Osteocyte (in vitro differentiated cells): ENCODE measurements at places on chromosomes 16 and 17.

DNA sequence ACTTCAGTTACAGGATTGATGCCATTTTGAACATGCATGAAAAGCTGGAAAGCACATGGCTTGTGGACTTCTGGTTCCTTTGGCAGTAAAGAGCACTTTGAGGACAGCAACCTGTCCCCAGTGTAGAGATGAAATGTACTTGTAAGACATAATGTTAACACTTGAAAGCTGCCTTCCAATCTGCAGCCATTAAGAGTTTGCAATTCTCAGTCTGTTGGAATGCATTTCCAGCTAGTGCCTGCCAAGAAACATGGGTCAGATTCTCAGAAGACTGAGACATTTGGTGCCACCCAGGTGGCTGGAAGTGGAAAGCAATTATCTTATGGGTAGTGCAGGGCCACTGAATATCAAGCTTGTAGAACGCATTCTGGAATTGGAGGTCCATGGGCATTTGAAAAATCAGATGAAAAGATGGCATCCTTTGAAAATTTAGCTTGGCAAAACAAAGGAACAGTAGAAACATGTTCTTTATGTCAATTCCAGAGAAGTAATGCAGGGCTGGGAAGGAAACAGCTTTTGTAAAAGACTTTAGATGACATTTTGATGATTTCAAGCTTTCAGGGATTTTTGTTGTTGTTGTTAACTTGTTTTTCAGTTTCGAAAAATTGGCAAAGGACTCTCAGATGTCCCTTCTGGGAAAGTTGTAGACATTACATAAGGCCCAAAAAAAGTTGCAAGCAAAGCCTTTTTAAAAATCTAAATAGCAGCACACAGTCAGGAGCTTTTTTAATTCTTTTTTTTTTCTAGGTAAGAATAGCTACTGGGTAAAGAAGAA lies 147.0 kb downstream of the ABCA8 start:
- no peak for DNase-seq

DNA sequence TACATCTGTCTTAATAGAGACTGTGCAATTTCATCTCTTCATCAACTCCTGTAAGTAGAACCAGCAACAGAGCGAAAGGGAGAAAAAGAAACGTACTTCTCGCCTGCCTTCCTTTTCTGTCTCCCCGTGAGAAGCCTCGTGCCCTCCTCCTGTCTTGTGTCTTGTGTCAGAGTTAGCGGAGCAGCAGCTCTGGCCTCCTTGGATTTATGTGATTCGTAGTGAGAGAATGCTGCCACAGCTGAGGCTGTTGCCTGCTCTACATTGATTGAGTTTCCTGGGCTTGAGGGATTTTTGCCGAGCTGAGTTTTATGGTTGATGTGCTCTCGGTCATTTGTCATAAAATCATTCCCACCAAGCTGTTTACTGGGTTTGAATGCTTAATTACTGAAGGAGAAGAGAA lies 579.1 kb upstream of the RBFOX1 start:
- no peak for DNase-seq

DNA sequence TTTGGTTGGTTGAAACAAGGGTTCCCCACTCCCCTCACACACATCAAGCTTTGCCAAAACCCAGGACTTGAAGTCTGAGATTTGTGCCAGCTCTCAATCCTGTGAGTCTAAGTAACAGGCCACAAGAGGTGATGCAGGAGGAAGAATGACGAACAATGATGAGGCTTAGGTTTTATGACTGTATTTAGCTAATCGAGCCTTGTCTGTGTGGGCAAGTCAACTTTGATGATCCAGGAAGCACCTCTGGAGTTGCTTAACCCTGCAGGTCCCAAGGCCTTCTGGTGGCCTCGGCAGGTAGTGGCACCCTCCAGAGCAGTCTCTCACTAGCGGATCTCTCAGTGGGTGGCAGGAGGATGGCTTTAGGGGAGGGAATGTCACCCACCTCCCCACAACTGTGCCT lies 28.7 kb downstream of the CDK5RAP3 start:
- DNase-seq: no peak

DNA sequence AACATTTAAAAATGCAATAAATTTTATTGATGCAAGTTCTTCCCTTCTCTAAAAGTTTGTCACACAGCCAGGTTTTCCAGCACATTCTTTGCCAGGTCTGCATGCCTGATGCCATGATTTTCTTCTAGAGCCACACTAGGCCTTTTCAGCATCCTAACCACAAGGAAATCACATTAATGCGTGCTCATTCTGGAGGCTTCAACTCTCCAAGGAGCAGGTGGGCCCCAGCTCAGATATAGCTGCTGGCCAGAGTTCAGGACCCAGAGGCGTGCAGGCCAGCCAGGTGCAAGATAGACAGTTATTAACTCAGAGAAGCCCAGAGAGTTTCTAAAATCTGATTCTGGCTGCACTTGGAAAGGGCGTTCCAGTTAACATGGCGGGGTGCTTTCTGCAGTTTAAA lies 124.5 kb upstream of the MAF start:
- no peak for DNase-seq

DNA sequence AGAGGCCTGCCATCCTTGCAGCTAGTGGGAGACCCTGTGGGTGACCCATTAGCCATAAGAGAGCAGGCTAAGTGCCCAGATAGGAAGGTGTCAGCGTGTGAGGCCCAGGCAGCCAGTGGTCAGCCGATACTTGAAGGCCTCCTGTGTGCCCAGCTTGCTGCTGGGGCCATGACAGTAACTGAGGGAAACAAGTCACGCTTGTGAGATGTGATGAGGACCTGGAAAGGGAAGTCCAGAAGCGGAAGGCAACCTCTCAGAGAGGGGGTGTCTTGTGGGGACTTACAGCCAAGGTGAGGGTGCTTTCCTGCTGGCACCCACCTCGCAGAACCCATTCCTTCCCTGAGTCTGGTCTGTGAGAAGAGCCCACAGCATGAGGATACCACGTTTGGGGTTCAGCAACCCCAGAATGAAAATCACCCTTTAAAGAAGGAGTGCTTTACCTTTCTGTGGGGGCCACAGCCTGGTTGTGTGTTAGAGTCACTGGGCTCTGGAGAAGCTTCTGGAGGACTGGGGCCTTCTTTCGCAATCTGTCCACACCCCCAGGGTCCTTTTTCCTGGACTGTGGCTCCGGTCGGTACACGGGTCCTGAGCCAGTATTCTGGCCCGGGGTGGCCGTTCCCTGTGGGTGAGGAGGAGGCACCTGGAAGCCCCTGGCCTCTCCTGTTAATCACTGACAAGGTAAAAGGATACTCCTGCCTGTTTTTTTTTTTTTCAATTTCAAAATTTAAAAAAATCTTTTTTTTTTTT lies 53.9 kb downstream of the PLCG2 start:
- no peak for DNase-seq

- no peak for DNase-seq
Measured at GRCh38 chr16:88052661-88053060, 101.4 kb downstream of the BANP start.

DNA sequence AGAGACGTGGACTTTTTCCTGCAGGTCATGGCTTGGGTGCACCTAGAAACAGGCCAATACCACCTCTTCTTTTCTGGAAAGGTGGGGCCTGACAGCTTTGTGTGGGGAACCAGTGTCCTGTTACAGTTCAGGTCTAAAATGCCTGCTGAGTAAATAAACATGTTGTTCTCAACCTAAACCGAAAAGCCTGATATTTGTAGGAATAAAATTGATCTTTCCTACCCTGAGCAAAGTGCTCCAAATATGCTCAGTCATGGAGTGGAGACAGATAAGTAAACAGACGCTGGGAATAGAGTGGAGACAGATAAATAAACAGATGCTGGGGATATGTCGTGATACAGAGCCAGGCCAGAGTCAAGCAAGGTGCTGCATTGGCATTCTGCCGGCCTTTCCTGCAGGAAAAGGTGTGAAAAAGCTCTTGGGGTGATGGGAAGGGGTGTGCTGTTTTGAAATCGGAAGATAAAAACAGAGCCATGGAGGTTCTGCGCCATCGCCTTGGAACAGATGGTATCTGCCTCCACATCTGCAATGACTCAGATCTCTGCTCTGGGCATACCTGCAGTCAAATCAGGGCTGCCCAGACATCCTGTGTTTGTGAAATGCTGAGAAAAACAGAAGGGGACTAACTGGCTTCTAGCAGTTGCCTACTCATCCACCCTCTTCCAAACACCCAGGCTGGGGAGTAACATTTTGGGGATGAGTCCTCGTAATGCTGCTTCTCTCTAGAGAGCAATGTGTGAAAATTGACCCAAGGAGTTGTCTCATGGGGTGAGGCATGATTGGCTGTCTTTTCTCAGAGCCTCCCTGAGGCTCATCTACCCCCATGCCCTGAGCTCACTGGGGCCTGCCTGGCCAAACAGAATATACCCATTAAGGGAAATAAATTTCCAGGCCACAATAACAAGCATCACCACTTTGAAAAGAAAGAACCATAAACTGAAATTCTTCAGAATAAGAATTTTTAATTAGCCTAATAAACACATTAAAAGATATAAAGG lies 16.8 kb upstream of the TRPV2 start:
- DNase-seq: no peak

GRCh38 chr16:10828851-10829366 lies 10.3 kb upstream of the TVP23A start:
- DNase-seq: no peak

DNA sequence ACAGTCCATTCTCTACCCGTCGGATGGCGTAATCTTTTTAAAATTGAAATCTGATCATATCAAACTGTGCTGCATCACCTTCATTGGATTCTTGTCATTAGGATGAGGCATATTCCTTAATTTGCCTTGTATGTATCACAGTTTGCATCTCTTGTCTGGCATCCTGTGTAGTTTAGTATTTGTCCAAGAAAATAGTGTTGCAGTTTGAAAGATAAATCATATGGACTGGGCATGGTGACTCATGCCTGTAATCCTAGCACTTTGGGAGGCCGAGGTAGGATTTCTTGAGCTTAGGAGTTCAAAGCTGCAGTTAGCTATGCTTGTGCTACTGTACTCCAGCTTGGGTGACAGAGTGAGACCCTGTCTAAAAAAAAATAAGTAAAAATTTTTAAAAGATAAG lies 5.8 kb upstream of the RSL1D1 start:
- no peak for DNase-seq

- DNase-seq: no peak
Measured at GRCh38 chr17:58436805-58437239, 19.5 kb upstream of the RNF43 start.

GRCh38 chr17:73900516-73900915 lies 256.3 kb upstream of the SDK2 start:
- DNase-seq: peak; percentile 64

GRCh38 chr17:62847426-62847825 lies 39.3 kb upstream of the MARCHF10 start:
- DNase-seq: peak; percentile 27

- no peak for DNase-seq
Measured at GRCh38 chr16:21710938-21711337, 47.2 kb downstream of the OTOA start.

DNA sequence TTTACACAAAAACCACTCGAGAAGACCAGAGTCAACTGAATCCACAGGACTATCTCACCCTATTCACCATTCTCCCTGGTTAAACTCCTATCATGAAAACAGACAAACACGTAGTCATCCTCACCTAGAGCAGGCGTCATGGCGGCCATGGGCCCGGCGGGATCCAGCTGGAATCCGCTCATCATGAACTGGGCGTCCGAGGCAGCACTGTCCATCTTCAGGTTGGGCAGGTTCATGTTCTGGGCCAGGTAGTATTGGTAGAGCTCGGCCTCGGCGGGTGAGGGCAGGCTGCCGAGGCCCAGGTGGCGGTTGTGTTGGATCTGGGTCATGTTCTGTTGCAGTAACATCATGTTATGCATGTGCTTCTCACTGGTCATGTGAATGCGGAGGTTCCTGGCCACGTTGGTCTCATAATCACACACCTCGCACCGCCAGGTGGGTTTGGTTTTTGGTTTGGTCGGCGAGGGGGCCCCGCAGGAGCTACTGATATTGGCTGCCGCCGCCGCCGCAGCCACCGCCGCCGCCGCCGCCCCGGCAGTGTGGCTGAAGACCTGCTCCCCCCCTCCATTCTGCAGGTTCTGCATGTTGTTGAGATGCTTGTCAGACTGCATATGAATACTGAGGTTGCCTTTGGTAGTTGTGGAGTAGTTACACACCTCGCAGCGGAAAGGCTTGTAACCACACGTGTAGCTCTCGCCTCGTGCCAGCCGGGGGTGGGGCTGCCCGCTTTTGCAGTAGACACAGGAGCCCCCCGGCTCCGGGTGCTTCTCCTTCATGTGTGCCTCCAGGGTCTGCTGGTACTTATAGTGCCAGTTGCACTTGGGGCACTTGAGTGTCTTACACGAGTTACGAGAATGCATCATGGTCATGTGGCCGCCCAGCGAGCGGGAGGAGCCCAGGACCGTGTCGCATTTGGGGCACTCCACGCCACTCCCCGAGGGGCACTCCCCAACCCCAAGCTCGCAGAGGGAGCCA lies 90.3 kb downstream of the ZFHX3 start:
- no peak for DNase-seq

GRCh38 chr17:82709024-82709675 lies 7.4 kb upstream of the FN3KRP start:
- DNase-seq: no peak

DNA sequence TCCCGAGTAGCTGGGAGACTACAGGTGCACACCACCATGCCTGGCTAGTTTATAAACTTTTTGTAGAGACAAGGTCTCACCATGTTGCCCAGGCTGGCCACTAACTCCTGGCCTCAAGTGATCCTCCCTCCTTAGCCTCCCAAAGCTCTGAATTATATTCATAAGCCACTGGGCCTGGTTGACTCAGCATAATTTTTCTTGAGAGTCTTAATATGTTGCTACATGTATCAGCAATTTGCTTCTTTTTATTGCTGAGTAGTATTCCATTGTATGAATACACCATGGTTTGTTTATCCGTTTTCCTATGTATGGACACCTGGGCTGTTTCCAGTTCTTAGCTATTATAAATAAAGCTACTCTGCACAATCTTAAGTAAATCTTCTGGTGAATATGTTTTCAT lies 42.4 kb upstream of the NSRP1 start:
- no peak for DNase-seq
